Activated CD8-positive, alpha-beta memory T cell treated with anti-CD3 and anti-CD28 coated beads for 1 hour (primary cell): ENCODE measurements at places on chromosomes 6 and 20.

DNA sequence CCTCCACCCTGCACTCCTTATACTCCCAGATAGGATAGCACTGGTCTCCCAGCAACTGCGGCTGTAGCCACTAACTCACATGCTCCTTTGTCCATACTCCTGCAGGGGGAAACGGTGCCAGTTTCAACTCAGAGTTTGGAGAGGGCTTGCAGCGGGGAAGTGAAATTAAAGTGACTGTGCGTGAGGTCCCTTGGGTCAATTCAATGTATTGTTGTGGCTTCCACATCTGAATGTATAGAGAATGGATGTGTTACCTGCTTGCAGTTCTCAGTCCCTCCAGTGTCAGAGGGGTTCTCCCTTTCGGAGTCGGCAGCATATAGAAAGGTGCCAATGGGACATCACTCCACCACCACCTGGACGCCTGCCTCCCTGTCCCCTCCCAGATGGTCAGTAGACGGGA is 93.6 kb upstream of the CNKSR3 start:
- no peak for DNase-seq

GRCh38 chr6:2030682-2031244 is 214.6 kb downstream of the GMDS start:
- no peak for DNase-seq

DNA sequence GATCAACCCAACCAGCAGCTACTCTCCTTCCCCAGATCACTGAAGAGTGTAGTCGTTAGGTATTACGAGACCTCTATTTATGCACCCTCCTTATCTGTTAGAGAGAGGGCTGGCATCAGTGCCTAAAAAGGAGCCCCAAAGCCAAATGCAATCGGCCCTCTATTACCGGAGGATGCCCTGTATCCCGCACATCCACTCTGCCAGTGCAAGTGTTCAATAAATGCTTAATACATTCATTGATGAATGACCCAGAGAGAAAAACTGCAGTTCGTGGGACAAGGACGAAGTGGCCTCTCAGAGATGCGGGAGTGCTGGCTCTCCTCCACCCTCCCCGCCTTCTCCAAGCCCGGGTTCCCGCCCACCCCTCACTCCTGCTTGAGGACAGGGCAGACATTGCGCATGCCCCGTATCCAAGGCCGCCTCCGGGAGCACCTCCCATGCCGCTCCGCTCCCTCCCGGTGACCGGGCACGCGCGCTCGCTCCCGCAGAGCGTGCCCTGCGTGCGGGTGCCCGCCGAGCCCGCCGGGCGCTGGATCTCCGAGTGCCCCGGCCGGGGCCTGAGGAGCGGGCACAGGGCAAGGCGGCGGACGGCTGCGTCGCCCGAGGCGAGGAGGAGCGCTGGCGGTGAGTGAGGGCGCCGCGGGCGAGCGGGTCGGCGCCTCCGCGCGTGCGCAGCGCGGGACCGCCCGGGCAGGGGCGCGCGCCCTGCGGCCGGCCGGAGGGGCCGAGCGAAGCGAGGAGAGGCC is 27.2 kb upstream of the BTBD3 start:
- no peak for DNase-seq

- no peak for DNase-seq
These were observed 79.0 kb upstream of the RGS17 start for GRCh38 chr6:153210083-153210482.

DNA sequence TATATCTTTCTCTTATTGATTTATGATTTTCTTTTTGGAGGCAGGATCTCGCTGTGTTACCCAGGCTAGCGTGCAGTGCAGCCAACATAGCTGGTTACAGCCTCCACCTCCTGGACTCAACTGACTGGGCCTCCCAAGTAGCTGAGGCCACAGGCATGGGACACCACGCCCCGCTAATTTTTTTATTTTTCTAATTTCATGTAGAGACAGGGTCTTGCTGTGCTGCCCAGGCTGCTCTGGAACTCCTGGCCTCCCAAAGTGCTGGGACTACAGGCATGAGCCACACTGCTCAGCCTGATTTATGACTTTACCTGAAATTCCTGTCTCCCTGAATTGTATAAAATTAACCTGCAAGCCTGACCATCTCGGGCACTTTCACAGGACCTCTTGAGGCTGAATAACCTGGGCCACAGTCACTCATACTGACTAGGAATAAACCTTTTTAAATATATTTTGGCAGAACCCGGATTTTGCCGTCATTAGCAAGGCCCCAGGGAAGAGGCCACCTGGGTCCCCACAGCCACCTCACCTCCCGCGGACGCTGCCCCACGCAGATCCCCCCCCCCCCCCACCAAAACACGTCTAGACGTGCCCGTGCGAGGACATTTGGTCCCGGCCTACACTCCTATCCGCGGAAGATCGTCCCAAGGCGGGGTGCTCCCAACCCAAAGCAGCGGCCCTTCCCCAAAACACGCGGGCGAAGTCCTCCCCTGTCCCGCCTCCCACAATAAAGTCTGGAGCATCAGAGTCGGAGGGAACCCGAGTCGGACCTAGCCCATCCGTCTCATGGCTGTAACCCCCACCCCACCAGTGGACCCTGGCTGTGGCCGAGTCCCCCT is 902 bp downstream of the ZNF337 start:
- no peak for DNase-seq
